Body of pancreas (tissue), 4 donors: ENCODE measurements at places on chromosomes 3 and 15. TPM values are rescaled to one million over a fixed set of nuclear protein-coding genes. Genes with fewer than 3 reads are reported as not detected.

GOLGA6L2 gene
- not detected for total RNA-seq

GOLGA8S gene
- total RNA-seq = not detected

NTRK3 gene
- 5.2 TPM for total RNA-seq

UNC13C gene
- not detected for total RNA-seq
